Activated CD8-positive, alpha-beta memory T cell treated with anti-CD3 and anti-CD28 coated beads, Interleukin-2, amount 50 U/mL, for 48 hours (primary cell): ENCODE measurements at places on chromosomes 12 and 14.

DNA sequence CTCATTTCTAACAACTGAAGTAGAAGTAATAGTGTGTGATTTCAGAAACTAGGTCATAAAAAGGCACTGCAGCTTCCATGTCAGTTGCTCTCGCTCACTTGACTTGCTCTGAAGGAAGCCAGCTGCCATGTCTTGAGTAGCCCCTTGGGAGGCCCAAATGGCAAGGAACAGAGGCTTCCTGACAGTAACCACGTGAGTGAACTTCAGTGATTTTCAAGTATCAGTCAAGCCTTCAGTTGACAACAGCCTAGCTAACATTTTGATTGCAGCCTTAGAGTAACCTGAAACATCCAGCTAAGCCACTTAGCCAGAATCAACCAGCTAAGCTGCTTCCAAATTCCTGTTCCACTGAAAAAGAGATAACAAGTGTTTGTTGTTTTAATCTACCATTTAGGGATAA lies 26.7 kb downstream of the TOGARAM1 start:
- DNase-seq = no peak

GRCh38 chr12:104736307-104736706 lies 221.8 kb downstream of the SLC41A2 start:
- no peak for DNase-seq

DNA sequence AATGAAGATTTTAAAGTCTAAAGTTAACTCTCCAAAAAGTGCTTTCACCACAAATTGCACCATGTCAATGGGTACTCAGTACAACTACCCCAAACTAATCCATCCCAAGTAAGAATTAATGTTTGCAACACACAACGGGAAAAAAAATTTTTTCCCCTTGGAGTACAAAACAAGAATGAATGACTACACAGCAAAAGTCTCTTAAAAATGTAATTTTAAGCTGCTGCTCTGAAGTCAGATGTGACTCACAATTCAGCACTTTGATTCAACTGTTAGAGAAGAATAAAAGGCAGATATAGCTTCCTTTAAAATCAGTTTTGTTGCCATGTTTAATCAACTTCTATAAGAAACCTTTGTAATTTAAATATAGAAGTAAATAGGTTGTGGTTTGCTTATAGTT lies 42.5 kb upstream of the VPS33A start:
- DNase-seq = no peak

DNA sequence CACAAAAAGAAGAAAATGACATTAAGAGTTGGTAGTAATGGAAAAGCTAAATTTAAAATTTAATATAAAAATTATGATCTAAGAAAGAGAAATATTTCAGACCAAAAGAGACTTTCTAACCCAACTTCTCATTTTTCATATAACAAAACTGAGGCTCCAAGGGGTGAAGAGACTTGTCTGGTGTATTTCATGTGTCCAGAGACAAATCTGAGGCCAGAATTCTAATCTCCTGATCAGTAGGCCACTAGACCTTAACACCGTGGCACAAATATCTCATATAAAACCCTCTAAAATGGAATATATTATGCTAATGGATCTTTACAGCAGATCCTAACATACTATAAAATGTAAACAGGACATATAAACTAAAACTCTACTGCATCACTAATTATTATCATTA lies 275.7 kb upstream of the SLC16A7 start:
- DNase-seq = no peak

DNA sequence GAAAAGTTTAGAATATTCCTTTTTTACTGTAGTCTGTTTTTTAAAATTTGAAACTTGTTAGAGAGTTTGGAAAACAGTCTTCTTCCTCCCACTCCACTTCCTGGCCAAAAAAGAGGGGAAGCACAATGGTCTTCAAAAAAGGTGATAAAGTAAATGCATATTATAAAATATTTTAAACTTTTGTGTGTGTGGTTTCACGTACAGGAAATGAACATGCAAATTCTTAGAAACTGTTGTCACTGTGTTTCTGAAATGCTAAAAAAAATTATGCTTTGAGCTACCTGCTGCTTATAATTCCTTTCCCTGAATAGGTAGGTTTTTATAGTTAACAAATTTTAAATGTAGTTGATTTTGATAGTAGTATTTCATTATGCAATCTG lies 2.9 kb downstream of the FGFR1OP2 start:
- DNase-seq = no peak
